Uterus (tissue), 4 donors: ENCODE measurements at places on chromosomes 5 and 9.

- H3K4me3 ChIP-seq = no peak overlapping the region
- no peaks in the 10 kb centered on the region for H3K36me3 ChIP-seq
- H3K27ac ChIP-seq = peak overlapping the region; percentile 33
- H3K4me1 ChIP-seq = no peaks in the 10 kb centered on the region
Measured at GRCh38 chr9:127035948-127036347, 86.5 kb downstream of the ANGPTL2 start.

DNA sequence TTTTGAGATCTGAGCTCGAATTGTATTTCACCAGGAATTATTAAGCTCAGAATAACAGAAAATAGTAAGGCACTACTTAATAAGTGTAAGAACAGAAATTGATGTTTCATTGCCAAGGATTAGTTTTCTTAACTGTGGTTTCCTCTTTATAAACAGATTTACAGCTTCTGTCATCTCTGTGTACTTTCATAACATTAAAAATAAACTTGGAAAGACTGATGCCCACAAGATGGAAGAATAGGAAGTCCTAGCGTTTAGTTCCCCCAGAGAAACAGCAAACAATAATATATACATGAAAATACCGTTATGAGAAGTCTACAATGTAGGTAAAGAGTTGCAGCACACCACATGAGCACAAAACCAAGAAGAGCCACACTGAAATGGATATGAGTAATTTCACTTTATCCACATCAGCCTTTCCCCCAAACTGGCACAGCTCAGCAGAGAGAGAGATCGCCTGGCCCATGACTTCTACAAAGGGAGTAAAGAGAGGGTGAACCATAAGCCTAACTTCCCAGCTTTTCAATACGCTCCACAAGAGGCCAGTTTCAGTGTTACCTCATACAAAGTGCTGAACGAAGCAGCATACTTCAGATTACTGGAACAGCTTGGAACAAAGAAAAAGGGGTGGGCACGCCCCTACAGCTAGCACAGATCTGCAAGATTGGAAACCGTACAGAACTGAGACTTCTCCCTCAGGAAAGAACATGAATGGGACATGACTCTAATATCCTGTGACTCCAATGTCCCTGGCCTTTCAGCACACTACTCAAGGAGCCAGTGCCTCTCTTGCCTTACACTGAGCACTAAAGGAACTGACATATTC lies 75.4 kb downstream of the EMB start:
- no peaks in the 10 kb centered on the region for H3K27me3 ChIP-seq
- H3K36me3 ChIP-seq = no peaks in the 10 kb centered on the region
- no peaks in the 10 kb centered on the region for H3K4me1 ChIP-seq
- no peak for DNase-seq
- no peak overlapping the region for H3K27ac ChIP-seq

DNA sequence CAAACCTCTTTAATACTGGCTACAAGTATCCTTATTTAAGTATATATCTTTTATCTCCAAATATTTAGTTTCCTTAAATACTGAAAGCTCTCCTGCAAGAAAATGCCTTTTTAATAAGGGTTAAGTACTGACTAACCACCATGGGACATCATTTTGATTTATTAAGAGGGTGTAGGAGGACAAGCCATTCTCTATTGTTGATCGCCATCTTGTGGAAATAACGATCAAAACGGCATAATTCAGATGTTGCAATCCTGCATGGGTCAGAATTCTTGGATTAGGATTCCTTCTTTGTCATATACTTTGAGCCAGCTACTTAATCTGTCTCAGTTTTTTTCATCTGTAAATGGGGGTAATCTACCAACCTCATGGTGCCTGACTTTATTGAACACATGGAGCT lies 28.7 kb upstream of the C5orf46 start:
- no peaks in the 10 kb centered on the region for H3K36me3 ChIP-seq
- DNase-seq = no peak
- H3K4me3 ChIP-seq = no peak overlapping the region
- no peak overlapping the region for H3K27ac ChIP-seq
- H3K27me3 ChIP-seq = no peaks in the 10 kb centered on the region

DNA sequence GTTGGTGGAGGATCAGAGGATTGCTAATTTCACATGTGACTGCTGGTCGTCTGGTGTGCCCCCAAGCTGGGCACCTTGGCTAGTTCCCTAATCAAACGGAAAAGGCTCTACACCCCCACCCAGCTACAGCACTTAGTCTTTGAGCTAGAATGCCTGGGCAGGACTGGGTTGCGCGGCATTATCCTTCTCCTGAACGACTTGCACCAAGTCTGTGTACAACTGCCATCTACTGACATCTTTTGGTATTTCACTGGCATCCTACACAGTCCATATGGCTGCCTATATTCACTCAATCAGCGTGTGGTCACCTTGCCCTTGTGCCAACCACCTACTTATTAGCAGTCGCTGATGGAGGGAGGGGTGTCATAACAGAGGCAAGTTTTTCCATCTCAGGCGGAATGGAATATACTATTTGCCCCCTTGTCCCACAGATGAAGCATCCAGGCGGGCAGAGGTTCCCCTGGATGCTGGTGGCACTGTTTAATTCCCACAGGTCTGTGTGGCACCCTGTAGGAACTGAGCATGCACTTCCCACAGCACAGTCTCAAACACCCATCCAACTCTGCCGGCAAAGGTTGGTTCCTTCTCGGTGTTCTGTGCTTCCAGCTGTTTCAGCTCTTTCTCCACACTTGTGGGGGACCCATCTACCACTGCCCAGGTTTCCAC lies 150.1 kb downstream of the OSTF1 start:
- no peak overlapping the region for H3K27ac ChIP-seq
- no peaks in the 10 kb centered on the region for H3K27me3 ChIP-seq
- H3K4me3 ChIP-seq = no peak overlapping the region
- DNase-seq = no peak
- no peaks in the 10 kb centered on the region for H3K4me1 ChIP-seq
- H3K36me3 ChIP-seq = no peaks in the 10 kb centered on the region

DNA sequence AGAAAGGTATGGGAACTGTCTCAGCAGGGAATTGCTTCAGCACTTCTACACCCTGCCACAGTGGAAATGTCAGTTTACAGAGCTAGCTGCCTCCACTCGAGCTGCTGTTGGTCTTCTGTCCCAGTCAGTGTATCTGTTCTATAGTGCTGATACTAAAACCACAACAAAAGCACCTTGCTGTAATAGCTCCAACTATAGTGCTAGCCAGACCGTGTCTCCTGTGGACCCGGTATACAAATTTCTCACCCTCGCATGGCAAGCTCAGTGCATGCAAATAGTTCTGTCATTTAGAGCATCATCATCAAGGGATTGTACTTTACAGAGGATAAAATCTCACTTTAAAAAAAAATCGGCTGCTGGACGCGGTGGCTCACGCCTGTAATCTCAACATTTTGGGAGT lies 51.5 kb upstream of the IQGAP2 start:
- H3K4me3 ChIP-seq = no peak overlapping the region
- H3K4me1 ChIP-seq = no peaks in the 10 kb centered on the region
- no peak overlapping the region for H3K27ac ChIP-seq
- no peaks in the 10 kb centered on the region for H3K27me3 ChIP-seq
- no peak for DNase-seq

- no peak overlapping the region for H3K4me3 ChIP-seq
- H3K4me1 ChIP-seq = no peaks in the 10 kb centered on the region
- DNase-seq = no peak
- no peaks in the 10 kb centered on the region for H3K36me3 ChIP-seq
Measured at GRCh38 chr5:177520916-177521513, 4.3 kb upstream of the DDX41 start.

- no peaks in the 10 kb centered on the region for H3K4me1 ChIP-seq
- H3K27me3 ChIP-seq = no peaks in the 10 kb centered on the region
- H3K27ac ChIP-seq = peak overlapping the region; percentile 86
Measured at GRCh38 chr5:150780187-150780692, 1.7 kb downstream of the SMIM3 start.

GRCh38 chr5:81650987-81651386 lies 99.9 kb downstream of the SSBP2 start:
- H3K4me3 ChIP-seq = no peak overlapping the region
- DNase-seq = no peak
- H3K4me1 ChIP-seq = no peaks in the 10 kb centered on the region
- no peak overlapping the region for H3K27ac ChIP-seq
- no peaks in the 10 kb centered on the region for H3K27me3 ChIP-seq

DNA sequence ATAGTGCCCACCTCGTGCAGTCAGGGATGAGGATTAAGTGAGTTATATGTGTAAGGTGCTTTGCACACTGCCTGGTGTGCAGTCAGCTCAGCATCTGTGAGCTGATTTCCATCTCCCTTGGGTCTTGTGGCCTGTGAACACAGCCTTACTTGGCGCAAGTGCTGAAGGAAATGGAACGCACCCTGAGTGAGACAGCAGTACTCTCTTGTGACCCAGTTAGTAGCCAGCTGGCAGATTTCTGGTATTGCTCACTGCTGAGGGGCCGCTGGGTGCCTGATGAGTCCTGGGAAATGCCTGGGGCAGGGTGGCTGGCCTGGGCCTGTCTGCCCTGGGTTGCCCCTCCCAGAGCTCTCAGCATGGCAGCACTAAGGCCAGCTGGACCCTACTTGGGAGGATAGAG lies 90.9 kb upstream of the BOD1 start:
- H3K4me3 ChIP-seq = no peak overlapping the region
- H3K27ac ChIP-seq = no peak overlapping the region
- no peaks in the 10 kb centered on the region for H3K36me3 ChIP-seq
- H3K4me1 ChIP-seq = no peaks in the 10 kb centered on the region

GRCh38 chr5:109399092-109399759 lies 10.5 kb downstream of the PJA2 start:
- no peak for DNase-seq
- H3K27me3 ChIP-seq = no peaks in the 10 kb centered on the region
- H3K36me3 ChIP-seq = no peaks in the 10 kb centered on the region
- no peak overlapping the region for H3K4me3 ChIP-seq
- H3K4me1 ChIP-seq = peaks cover 3% of the 10 kb centered on the region
- no peak overlapping the region for H3K27ac ChIP-seq

DNA sequence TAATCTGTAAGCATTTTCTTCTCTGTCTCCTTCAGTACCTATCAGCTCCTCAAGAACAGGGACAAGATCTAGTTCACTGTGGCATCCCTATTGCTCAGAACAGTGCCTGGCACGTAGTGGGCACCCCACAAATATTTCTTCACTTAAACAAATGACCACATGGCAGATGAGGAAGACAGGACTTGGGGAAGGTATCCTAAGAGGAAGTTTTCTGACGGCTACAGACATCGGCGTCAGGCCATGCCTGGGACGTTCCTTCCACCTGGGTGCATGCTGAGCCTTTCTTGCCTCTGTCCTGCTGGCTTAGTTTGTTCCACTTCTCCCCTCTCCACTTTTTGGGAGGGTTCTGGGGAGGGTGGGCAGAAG lies 60.2 kb downstream of the NEURL1B start:
- H3K4me3 ChIP-seq = no peak overlapping the region
- peaks cover 5% of the 10 kb centered on the region for H3K4me1 ChIP-seq
- DNase-seq = no peak
- no peaks in the 10 kb centered on the region for H3K36me3 ChIP-seq
- H3K27me3 ChIP-seq = no peaks in the 10 kb centered on the region

- no peak overlapping the region for H3K27ac ChIP-seq
- no peaks in the 10 kb centered on the region for H3K36me3 ChIP-seq
- DNase-seq = no peak
Measured at GRCh38 chr9:4353236-4353635, 53.4 kb upstream of the GLIS3 start.

- no peak overlapping the region for H3K27ac ChIP-seq
- H3K4me3 ChIP-seq = no peak overlapping the region
- DNase-seq = no peak
Measured at GRCh38 chr5:169494383-169494935, 89.1 kb upstream of the SPDL1 start.

- H3K27ac ChIP-seq = no peak overlapping the region
- H3K4me3 ChIP-seq = no peak overlapping the region
- no peaks in the 10 kb centered on the region for H3K27me3 ChIP-seq
- H3K4me1 ChIP-seq = peaks cover 4% of the 10 kb centered on the region
Measured at GRCh38 chr9:130775336-130775991, 59.6 kb upstream of the ABL1 start.

- H3K36me3 ChIP-seq = no peaks in the 10 kb centered on the region
- H3K4me3 ChIP-seq = no peak overlapping the region
- H3K4me1 ChIP-seq = no peaks in the 10 kb centered on the region
- H3K27me3 ChIP-seq = no peaks in the 10 kb centered on the region
- no peak overlapping the region for H3K27ac ChIP-seq
Measured at GRCh38 chr5:171702135-171702770, 83.4 kb upstream of the SMIM23 start.

DNA sequence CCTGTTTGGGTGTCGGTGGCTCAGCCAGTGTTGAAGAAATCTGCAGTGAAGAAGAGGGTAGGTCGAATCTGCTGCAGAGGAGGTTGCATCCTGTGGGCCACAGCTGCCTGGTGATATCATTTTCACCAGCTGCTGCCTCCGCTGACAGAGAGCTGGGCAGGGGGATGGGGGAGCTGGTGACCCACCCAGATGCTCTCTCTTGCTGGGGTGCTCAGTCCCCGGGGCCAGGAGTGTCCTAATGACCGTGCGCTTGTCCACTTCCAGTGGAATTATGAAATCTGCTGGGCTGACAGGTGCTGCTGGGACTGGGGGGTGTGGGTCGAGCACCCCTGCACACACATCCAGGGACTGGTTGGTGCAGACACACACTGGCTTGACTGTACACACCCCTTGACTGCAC lies 83.2 kb upstream of the IRX4 start:
- H3K36me3 ChIP-seq = no peaks in the 10 kb centered on the region
- no peak overlapping the region for H3K27ac ChIP-seq
- no peaks in the 10 kb centered on the region for H3K27me3 ChIP-seq
- DNase-seq = no peak

GRCh38 chr5:120207129-120207528 lies 257.0 kb upstream of the PRR16 start:
- no peaks in the 10 kb centered on the region for H3K27me3 ChIP-seq
- no peaks in the 10 kb centered on the region for H3K4me1 ChIP-seq
- H3K27ac ChIP-seq = no peak overlapping the region
- H3K4me3 ChIP-seq = no peak overlapping the region
- H3K36me3 ChIP-seq = no peaks in the 10 kb centered on the region

GRCh38 chr5:75510836-75511434 lies 494 bp downstream of the CERT1 start:
- H3K27ac ChIP-seq = peak overlapping the region; percentile 89
- peak overlapping the region; percentile 88 for H3K4me3 ChIP-seq
- H3K4me1 ChIP-seq = peaks cover 5% of the 10 kb centered on the region

GRCh38 chr9:86281593-86282076 lies 703 bp downstream of the ISCA1 start:
- no peak for DNase-seq
- no peaks in the 10 kb centered on the region for H3K27me3 ChIP-seq

DNA sequence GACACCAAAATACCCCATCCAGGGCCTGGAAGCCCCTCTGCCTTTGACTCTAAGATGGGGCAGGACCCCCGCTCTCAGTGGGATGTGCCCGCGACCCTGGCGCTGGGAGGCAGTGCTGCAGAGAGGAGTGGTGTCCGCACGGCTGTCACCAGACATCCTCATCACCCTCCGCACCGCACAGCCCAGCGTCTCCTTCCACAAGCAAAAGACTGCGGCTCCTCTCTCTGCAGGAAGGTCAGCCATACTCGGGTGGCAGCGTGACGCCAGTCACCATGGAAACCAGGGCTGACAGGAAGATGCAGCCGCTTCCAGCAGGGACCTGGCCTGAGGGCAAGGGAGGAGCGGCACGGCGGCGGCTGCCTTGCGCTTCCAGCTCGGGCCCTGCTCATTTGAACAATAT lies 17.1 kb upstream of the SLC6A3 start:
- H3K27ac ChIP-seq = no peak overlapping the region
- H3K36me3 ChIP-seq = no peaks in the 10 kb centered on the region
- no peaks in the 10 kb centered on the region for H3K4me1 ChIP-seq
- no peaks in the 10 kb centered on the region for H3K27me3 ChIP-seq

GRCh38 chr5:63957617-63958016 lies 4.6 kb downstream of the HTR1A start:
- no peak for DNase-seq
- no peaks in the 10 kb centered on the region for H3K36me3 ChIP-seq
- no peak overlapping the region for H3K4me3 ChIP-seq
- H3K27me3 ChIP-seq = no peaks in the 10 kb centered on the region

GRCh38 chr9:129776566-129776937 lies 23.7 kb upstream of the PTGES start:
- H3K27ac ChIP-seq = peak overlapping the region; percentile 66
- H3K4me3 ChIP-seq = no peak overlapping the region
- peaks cover 9% of the 10 kb centered on the region for H3K4me1 ChIP-seq
- H3K36me3 ChIP-seq = no peaks in the 10 kb centered on the region
